SW480 (cell line): ENCODE measurements at places on chromosomes 4 and X.

DNA sequence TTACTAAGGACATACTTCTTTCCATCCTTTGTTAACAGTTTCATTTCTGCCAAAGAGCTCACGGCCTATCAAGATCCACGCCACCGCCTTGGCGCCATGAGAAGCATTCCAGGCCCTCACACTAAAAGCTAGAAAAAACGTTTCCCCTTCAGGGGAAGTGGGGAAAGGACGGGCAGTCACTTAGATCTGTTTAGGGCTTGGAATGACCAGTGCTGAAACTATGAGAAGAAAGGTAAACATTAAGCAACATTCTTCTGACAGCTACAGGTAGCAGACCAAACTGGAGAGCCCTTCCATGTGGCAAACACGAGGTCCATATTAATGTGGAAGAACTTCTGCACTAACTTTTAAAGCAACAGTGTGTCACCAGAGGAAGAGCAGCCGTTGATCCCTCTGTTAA, 146.7 kb downstream of the SH3KBP1 start:
- no peak for DNase-seq

- no peak for DNase-seq
Observed at GRCh38 chr4:39450618-39451017, 8.1 kb downstream of the RPL9 start.

DNA sequence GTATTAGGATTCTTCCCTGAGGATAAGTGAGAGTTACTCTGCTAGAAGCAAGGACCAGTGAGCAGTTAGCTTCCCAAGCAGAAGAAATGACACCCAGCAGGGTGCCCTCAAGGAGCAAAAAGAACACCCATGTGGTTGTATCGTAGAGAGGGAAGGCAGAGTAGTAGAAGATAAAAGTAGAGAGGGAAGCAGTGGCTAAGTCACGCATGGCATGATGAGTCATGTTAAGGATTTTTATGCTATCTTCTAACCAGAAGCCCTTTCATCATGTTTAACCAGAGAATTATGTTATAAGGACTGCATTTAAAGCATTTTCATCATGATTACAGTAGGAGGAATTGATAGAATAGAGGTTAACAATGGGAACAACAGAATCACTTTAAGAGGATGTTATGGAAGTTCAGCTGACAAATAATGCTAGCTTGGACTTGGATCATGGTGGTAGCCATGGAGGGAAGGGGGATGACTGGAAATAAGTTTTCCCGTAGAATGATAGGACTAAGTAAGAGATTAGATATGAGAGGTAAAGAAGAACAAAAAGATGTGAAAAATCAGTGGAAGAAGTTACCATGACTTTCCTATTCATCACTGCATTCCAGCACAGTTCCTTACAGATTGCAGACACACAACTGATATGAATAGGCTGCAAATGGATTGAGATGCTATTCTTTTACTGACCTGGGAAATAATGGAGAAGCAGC, 383.5 kb upstream of the INTU start:
- peak; percentile 2 for DNase-seq

DNA sequence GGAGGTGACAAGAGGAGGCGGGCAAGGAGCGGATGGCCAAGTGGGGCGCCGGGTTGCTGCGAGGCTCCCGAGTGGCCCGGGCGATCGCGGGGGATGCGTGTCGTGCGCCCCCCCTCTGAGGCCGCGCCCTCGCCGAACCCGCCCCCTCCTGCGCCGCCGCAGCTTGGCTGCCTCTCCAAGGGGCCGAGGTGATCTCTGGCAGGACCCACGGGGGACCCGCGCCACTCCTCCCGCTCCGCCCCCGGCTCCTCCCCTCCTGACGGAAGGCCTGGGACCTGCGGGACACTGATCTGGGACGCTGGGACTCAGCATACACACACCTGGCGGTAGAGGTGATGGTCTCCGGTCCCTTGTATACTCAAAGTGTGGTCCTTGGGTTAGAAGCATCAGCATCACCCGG, 21.9 kb upstream of the FAM47C start:
- no peak for DNase-seq

- DNase-seq, result no peak
Observed at GRCh38 chr4:183072176-183072575, 26.9 kb upstream of the WWC2 start.

- DNase-seq, result no peak
Observed at GRCh38 chr4:87911252-87911774, 64.2 kb upstream of the SPP1 start.
